ENCODE measurements at places on chromosomes 13 and 19.

DNA sequence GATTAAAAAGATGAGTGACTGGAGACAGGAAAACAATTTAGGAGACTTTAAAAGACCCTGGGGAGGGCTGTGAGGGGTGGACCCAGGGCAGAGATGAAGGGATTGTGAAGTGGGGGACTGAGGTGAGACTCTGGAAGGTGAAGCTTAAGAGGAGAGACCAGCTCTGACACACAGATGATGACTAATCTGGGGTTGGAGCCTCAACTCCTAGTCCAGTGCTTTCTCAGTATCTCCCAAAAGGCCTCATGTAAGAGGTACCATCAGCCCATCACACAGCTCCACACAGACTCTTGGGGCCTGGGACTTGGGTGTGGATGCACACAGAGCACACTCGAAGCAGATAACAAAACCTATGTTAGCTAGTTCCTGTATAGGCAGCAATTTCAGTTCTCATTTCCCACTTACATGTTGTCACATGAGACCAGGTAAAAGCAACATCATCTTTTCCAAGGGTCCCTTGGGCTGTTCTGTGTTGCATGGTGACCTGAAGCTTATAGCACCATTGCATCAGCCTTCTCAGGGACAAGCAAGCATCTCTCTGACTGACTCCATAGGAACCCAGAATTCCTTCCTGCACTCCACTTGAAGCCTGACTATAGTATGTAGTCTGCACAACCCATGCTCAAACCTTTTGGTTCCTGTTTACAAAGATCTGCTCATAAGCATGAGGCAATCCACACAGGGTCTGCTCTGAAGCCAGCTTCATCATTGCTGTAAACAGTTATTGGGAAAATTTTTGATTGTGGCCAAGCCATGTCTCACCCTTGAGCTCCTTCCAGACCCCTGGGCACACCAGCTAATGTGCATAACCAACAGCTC lies 88.6 kb upstream of the MYCBP2 start:
- DNase-seq, result no peak

GRCh38 chr13:60441761-60442160 lies 44.7 kb downstream of the TDRD3 start:
- no peak for DNase-seq

DNA sequence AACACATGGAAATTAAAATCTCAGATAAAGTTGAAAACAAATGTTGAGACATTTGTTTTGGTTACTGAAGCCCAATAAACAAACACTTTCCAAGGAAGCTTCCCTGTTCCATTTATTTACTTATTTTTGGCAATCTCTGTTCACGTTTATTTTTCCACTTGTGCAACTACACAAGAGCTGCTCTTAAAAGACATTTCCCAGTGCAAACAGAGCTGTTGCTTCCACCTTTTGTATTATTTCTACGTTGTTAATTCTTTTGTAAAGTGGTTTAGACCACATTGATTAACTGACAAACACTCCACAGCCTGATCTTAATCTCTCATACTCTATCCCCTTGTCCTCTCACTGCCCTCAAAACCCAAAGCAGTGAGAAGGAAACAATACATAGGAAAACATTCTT lies 757.6 kb downstream of the LIG4 start:
- no peak for DNase-seq

DNA sequence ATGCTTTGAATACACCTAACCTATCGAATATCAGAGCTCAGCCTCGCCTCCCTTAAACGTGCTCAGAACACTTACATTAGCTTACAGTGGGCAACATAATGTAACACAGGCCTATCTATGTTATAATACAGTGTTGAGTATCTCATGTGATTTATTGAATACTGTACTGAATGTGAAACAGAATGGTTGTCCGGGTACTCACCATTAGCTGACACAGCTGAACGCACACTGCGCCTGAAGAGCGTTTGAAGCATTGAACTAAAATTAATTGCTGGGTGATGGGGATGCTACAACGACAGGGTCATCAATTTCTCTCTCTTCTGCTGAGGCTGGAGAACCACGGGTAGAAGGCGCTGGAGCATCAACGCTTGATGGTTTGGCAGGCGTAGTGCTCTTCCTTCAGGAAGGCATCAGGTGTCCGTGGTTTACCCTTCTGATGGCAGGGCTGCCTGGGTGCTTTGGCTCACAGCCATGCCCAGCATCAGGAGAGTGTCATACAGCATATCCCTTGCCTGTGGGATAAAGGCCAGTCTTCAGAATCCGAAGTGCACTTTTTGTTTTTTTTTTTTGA lies 46.9 kb upstream of the UBE2L5 start:
- DNase-seq, result no peak

DNA sequence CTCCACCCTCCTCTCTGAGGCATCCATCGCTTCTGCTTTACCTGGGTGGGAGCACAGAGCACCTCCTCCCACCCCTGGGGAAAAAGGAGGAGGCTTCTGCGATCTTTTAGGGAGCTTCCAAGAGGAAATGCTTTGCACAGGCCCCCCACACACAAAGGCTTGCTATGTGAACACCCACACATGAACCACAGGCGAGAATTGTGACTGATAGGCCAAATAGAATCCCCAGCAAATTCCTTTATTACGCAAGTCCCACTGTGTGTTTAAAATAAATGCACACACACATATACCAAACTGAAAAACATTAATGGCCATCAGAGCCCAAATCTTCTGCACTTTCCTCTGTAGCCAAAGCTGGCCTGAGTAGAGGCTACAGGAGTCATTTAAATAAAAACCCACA lies 50.6 kb downstream of the HSPH1 start:
- DNase-seq, result no peak

DNA sequence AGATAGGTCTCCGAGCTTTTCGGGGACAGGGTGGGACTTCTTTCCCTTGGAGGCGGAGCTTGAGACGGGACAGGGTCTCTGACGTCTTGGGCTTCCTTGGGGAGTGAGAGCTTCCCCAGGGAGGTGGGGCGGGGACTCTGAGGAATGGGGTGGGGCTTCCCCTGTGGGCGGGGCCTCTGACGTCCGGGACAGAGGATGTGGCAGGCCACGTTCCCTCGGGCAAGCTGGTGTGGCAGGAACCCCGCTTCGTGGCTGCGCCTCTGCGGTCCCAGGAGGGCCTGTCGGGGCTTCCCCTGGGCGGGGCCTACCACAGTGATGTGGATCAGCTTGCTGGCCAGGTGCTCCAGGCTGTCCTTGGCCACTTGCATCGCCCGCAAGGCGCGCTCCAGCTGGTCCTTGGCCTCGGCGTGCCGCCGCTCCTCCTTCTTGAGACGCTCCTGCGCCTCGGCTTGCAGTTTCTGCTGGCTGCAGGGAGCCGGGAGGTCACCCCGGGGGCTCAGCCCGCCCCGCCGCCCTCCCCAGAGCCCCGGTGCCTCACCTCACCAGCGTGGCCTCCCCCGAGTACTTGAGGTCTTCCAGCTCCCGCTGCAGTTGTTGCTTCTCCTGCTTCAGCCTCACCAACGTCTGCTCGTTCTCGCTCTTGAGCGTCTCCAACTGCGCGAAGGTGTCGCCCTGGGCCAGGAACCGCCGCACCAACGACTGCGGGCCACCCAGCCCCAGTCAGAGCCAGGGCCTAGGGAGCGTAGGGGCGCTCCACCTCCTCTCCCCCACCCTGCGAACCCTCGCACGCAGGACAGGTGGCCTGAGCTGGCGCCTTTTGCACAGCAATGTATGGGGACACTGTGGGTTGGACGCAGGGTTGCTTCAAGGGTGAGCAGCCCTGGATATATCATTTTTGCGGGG lies 3.3 kb upstream of the RGL3 start:
- DNase-seq, result no peak

DNA sequence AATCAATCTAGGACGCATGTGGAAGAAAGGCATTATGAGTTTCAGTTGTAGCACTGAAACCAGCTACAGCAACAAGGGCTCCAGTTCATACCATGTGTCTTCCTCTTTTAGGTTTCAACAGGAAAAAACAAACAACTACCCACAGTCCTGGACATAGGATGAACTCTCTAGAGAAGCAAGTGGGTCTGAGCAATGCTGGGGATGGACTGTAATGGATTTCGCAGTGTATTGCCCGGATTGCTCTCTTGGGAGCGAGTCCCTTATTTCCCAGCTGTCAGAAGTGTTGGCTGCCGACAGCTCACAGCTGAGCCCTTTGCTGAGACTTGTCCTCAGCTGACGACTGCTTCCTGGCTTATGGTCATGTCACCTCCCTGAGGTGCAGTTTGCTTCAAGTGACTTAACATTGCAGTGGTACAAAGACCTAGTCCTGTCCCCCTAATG lies 12.1 kb upstream of the MYCBP2 start:
- DNase-seq, result no peak

GRCh38 chr13:104483631-104484030 lies 1417.4 kb upstream of the SLC10A2 start:
- DNase-seq, result no peak

DNA sequence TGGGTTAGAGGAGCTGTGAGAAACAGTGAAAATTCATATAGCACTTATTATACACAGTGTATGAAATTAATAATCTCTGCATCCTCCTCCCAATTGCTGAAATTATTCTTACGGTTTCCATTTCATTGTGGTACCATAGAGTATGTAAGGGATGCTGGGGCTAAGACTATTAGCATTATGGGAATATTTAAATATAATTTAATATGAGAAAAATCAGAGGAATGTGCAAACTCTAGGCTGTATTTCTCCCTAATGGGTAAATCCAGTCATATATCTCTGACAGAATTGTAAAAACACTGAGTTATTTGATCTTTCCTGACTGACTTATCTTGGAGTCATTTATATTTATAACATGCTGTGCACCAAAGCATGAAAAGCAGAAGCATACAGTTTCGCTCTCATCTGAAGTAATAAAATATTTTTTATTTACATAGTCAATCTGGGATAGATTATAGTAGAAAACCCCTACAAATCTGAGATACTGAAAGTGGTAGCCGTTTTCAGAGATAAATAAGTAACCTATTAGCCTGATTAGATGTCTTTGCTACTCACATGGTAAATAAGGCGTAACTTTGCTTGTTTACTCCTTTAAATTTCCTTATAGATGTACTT lies 34.9 kb downstream of the LRCH1 start:
- DNase-seq, result no peak

DNA sequence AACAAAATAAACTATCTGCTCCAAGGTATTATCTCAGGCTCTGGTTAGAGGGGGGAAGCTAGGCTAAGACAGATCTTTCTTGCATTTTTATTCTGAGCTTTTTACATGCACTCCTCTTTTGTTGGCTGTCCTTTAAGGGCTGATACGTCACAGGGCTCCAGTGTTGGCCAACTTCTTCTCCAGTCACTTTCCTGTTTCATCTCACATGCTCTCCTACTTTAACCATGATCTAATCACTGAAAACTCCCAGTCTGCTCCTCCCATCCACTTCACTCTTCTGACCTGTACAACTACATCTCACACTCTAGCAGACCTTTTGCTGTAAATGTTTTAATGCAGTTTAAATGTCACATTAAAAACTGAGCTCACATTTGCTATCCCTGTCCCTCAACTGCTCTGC lies 510.0 kb upstream of the KLF12 start:
- no peak for DNase-seq

DNA sequence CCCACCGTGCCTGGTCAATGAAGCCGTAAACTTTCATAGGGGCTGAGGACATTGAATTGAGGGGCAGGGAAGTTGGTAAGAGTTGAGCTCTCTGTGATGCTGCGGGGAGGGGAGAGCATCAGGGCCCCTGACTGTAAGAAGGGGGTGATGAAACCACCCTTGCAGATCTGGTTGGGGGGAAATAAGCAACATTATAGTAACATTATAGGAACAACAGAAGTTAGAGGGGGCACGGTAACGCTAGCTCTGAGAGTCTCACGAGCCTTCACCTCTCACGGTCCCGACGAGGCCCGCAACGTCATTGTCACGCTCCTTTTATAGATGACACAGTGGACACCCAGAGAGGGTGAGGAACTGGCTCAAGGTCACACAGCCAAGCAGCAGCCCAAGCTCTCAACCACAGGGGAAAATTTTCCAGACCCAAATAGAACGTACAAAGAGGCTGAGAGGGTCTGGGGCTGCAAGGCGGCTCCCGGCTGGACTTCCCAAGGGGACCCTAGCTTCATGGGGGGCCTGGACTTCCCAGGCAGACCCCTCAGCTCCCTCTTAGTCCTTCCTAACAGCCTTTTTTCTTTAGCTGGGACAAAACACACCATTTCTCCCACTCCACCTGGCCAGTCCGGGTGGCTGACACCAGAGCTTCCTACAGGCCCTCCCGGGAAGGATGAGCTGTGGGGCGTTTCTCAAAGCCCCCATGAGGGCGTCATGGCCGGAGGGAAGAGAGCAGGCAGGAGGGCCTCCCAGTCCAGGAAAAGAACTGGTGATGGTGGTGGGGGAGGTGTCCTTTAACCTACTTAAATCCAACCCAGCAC lies 4.1 kb downstream of the TLE5 start:
- DNase-seq, result no peak
